ENCODE measurements at places on chromosomes 5 and 9.

- no peak for DNase-seq
Measured at GRCh38 chr9:36221667-36222066, 30.9 kb downstream of the CLTA start.

DNA sequence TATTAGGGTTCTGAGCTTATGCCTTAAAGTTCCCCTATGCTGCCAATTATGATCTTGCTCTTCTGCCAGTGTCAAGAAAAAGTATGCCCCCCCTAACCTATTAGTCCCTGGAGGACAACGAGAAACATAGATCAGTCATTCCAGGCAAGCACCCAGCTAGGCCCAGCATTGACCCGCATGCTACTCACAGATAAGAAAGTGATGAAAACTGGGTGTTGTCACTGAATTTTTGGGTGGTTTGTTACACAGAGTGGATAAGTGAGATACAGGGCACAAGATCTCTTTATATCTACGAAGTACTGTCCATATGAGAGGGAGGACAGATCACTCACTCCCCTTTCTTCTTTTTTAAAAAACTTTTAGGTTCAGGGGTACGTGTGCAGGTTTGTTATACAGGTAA is 6.4 kb upstream of the TEX48 start:
- no peak for DNase-seq

- DNase-seq = no peak
Measured at GRCh38 chr9:16138561-16139491, 586.0 kb downstream of the CCDC171 start.

- no peak for DNase-seq
Measured at GRCh38 chr9:95607507-95607906, 90.7 kb upstream of the PTCH1 start.

GRCh38 chr5:68709239-68709638 is 384.6 kb upstream of the SLC30A5 start:
- DNase-seq = no peak

- no peak for DNase-seq
Measured at GRCh38 chr5:87872986-87873385, 395.7 kb downstream of the TMEM161B start.

DNA sequence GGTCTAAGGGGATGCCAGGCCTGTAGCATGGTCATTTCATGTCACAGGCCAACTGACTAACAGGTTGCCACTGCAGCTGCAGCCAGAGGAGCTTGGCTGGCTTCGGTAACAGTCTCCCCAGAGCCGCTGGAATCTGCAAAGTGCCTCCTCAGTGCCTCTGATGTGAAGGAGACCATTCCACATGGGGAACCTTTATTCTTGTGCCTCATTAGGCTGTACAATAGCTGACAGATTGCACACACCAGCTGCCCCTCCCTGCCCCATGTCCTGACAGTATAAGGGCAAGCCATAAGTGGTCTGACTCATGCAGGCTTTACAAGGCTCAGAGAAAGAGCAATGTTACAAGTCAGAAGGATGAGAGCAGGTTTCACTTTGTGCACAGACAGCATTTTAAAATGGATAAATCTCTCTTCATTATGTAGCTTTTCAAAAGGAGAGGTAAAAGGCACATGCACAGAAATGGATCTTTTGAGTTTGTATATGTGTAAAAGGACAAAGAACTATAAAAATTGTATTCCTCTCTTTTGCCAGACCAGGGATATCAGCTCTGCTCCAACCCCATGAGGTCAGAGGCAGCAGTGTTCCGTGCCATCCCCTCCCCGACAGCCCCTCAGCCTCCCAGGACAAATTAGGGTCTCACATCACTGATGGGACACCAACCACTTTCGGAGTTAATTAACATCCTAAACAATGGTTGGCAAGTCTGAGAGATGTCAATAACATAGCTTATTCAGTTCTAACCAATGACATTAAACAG is 467.8 kb downstream of the TMEM232 start:
- DNase-seq = no peak

- DNase-seq = no peak
Measured at GRCh38 chr9:116515541-116515940, 171.6 kb upstream of the TRIM32 start.

DNA sequence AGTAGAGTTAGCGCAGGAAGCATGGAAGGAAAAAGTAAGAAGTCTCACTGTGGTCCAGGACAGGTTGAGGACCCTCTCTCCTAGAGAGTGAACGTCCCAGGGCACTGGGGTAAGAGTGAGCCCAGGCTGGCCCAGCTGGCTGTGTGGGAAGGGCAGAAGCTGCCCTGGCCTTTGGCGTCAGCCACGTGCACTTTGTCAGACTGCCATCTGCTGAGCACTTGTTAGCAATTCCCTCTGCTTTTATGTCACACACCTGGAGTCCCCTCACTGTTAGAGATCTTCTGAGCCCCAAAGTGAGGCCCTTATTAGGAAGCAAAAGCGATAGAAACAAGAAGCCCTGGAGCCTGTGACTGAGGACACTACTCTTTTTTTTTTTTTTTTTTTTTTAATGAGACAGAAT is 79.1 kb downstream of the UGCG start:
- no peak for DNase-seq

- DNase-seq = no peak
Measured at GRCh38 chr5:159274676-159275075, 11.6 kb downstream of the UBLCP1 start.

DNA sequence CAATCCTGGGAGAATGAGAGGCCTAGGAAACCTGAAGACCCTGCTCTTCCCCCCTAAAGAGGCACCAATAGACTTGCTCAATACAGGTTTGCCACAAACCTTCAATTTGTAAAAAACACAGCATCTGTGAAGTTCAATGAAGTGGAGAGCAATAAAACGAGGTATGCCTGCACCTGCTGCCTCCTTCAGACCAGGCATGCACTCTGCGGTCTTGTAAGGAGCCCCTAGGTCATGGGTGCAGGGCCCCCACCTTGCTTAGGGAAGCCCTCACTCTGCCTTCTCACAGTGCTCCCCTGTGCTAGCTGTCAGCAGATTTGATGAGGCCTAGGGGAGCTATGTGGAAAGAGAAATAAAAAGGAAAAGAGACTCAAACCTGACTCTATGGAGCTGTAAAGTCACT is 72.1 kb upstream of the GALNT10 start:
- no peak for DNase-seq

DNA sequence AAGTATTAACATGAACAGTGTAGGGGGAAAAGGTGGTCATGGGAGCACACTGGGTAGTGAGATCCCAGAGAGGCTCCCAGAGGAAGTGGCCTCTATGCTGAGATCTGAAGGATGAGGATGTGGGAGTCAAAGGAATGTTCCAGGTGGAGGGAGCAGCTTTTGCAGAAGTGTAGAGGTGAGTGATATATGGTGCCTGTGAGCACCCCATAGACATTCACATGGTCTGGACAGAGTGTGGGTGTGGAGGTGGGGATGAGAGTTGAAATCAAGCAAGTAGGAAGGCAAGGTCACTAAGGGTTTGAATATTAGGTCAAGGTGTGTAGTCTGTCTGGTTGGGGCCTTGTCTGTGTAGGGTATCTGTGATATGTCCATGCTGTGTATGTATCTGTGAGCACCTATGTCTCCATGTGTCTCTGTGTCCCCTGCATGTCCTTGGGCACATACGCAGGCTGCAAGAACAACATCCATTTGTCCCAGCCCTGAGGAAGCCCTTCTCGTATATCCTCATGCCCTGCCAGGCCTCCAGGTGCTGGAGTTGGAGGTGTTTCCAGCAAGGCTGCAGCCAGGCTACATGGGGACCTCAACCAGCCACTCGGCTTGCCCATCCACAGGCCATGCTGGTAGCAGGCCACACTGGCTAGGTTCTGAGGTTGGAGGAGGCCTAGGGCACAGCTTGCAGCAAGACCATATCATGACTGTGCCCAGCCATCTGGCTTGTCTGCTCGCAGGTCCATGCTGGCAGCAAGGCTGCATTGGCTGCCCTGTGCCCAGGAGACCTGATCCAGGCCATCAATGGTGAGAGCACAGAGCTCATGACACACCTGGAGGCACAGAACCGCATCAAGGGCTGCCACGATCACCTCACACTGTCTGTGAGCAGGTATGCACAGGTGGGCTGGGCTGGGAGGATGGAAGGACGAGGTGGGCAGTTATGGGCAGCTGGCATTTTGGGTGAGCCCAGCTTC is 4.7 kb downstream of the PDLIM4 start:
- no peak for DNase-seq

DNA sequence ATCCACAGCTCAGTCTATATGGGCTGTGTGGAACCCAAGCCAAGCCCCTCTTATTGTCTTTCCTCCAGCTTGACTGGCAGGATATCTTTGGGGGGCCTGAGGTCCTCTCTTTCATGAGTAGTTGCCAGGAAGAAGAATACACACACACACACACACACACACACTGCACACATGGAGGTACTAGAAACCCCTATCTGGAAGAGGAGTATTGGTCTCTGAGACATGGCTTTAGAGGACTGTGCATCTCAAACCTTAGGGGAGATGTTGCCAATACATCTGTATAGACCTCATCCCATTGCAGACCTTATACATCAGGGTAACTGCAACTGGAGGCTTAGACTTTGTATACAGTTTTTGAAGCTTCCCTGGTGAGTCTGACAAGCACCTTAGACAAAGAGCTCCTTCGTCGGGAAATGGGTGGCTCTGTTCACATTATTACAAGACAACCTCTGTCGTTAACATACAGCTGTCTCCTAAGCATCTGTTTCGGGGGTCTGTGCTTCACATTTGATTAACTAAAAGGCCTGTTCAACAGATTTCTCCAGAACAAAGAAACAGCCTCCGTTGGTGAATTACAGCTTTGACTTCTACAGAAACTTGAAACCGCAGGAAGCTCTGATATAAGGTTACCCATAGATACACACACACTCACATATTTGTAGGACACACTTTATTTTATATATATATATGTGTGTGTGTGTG is 5.5 kb upstream of the ENTREP1 start:
- DNase-seq = no peak

GRCh38 chr5:138702166-138703077 is 50.8 kb upstream of the CTNNA1 start:
- no peak for DNase-seq

GRCh38 chr9:90169490-90169889 is 473.1 kb downstream of the DIRAS2 start:
- DNase-seq = no peak

DNA sequence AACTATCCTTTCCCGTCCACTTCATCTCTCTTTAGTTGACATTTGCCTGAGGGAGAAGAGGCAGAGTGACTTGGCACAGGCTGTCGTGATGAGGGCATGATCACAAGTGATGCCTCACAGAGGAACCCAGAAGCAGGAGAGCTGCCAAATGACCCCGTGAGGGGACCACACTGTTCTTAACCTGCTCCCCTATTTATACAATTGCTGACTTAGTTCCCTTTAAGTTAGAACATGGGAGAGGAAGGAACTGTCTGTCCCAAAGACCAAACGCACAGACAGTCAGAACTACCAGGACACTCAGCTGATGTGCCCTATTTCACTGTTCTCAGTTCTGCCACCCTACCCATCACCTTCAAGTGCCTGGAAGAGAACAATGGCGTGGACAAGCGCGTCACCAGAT is 73.7 kb downstream of the SLC1A3 start:
- no peak for DNase-seq

GRCh38 chr5:127406326-127407121 is 110.9 kb upstream of the PRRC1 start:
- no peak for DNase-seq

DNA sequence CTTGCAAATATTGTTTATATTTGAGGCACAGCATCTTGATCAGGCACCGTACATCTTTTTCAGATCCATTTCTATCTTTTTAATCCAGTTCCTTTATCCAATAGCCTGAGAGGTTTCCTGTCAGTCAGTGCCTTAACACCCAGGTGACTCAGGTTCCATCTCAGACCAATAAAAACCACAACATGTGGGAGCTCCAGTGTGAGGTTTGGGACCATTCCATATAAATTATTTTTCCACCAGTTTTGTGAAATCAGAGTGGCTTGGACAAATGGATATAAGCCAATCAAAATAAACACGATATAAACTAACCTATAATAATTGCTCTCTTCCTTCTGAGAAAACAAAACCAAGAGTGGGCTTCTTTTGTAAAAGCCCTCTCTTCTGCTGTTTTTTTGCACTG is 351.3 kb downstream of the NTRK2 start:
- DNase-seq = no peak

- no peak for DNase-seq
Measured at GRCh38 chr5:146548781-146549449, 32.9 kb upstream of the GPR151 start.

DNA sequence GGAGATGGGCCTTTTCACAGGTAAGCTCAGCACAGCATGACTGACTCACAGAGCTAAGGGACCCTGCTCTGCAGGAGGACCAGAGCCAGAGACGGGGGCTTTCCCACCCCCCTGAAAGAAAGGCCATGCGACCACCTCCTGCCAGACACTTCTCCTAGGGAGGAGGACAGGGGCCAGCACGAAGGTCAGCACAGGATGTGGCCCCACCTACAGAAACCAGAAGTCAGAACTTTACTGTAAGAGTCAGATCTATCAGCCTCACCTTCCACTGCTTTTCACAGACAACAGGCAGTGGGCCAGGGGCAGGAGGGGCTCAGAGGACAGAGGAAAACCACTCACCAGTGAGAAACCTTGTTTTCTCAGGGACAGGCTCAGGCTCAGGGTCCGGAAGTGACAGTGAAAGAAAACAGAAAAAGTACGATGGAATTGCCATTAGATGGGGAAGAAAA is 37.9 kb downstream of the CCNJL start:
- DNase-seq = no peak

DNA sequence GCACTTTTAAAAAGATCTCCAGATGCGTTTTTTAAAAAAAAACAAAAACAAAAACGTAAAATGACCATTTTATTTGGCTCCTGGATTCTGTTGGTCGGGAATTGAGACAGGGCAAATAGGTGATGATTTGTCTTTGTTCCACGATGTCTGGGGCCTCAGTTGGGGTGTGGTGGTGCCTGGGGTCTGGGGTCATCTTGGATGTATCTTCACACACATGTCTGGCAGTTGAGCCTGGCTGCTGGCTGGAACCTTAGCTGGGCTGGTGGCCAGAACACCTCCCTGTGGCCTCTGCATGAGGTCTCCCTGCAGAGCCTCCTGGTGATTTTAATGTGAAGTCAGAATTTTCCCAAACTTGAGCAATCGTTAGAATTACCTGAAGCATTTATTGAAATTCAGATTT is 42.5 kb upstream of the BASP1 start:
- DNase-seq = no peak

GRCh38 chr5:88860501-88860900 is 22.5 kb downstream of the MEF2C start:
- no peak for DNase-seq

DNA sequence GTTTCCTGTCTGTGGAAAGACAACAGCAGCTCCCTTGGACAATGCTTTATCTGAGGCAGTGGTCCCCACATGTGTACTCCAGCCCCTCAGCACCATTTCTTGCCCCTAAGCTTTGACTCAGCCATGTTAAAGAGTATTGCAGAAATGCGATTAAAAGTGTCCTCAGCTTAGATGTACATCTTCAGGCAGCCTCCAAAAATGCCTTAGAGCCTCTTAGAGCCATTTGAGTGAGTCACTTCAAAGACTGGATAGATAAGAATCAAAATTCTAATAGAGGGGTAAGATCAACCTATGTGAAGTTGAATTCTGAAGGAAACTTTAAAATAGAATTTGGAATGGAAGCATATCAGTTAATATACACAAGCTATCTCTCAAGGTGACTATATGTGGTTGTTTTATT is 296.3 kb downstream of the ADAMTS6 start:
- no peak for DNase-seq

GRCh38 chr5:89759802-89760201 is 649.8 kb downstream of the CETN3 start:
- DNase-seq = no peak

- DNase-seq = no peak
Measured at GRCh38 chr5:4022056-4022670, 426.5 kb downstream of the IRX1 start.

GRCh38 chr9:16720386-16720785 is 150.1 kb downstream of the BNC2 start:
- DNase-seq = no peak

GRCh38 chr5:14715481-14715880 is 51.0 kb downstream of the OTULIN start:
- no peak for DNase-seq
